ENCODE measurements at places on chromosomes 13 and 19.
A peak's percentile ranks its signal among the peaks of the same experiment; 100 is the strongest.

- no peak for DNase-seq
Measured at GRCh38 chr13:111382411-111382810, 62.0 kb downstream of the TEX29 start.

GRCh38 chr13:44808185-44808584, 181.1 kb downstream of the NUFIP1 start:
- DNase-seq = no peak

GRCh38 chr13:36606060-36606459, 67.8 kb upstream of the SERTM1 start:
- no peak for DNase-seq

DNA sequence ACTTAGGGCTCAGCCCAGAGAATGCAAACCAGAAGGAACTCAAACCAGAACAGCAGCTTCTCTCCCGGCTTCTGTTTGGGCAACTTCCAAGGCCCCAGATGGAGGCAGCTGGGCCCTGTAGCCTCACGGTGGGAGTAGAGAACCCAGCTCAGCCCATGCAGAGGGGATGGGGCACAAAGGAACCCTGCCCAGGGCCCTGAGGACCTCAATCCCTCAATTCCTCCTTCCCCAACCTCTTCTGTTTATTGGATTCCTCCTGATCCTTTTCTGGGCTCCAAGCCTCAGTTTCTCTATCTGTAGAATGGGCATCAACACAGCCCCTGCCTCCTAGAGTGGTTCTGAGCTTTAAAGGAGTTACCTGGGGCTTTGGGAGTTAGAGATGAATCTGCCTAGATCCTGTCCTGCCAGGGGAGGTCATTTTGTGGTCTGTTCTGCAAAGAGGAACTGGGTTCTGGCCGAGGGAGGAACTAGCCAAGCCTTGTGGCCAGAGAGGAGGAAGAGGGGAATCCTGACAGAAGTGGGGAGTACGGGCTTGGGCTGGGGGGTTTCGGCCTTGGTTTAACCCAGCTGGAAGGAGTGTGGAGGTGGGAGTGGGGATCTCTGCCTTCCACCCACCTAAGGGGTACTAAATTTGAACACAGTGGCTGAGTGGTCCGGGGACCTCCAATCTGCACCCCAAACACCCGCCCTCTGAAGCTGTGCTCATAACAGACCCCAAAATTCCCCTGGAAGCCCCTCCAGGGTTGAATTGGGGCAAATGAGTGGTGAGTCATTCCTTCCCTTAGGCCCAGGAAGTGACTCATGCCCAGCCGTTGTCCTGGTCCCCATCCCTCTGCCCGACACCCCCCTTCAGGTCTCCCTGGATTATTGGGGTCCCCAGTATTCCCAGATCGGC, 2.7 kb downstream of the ADGRE5 start:
- no peak for DNase-seq

DNA sequence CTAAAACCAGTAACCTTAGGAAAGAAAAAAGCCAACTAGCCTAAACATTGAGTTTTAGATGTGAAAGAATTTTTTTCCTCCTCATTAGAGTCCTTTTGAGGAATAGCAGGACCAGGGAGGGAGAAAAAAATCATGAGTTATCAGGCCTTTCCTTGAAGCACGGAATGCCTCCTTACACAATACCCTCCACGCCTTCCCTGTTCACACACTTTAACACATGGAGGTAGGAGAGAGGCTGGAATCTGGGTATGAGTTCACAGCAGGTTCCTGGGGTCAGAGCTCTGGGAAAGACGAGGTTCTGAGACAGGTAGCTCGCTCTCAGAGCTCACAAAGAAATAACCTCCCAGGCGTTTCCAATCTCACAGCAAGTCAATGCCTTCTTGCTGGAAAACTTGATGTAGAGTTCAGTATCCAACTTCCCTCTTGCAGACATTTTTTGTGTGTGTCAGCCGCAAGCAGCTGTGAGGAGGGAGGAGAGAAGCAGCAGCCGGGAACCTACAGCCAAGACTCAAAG, 716 bp downstream of the ZNF573 start:
- DNase-seq = no peak

DNA sequence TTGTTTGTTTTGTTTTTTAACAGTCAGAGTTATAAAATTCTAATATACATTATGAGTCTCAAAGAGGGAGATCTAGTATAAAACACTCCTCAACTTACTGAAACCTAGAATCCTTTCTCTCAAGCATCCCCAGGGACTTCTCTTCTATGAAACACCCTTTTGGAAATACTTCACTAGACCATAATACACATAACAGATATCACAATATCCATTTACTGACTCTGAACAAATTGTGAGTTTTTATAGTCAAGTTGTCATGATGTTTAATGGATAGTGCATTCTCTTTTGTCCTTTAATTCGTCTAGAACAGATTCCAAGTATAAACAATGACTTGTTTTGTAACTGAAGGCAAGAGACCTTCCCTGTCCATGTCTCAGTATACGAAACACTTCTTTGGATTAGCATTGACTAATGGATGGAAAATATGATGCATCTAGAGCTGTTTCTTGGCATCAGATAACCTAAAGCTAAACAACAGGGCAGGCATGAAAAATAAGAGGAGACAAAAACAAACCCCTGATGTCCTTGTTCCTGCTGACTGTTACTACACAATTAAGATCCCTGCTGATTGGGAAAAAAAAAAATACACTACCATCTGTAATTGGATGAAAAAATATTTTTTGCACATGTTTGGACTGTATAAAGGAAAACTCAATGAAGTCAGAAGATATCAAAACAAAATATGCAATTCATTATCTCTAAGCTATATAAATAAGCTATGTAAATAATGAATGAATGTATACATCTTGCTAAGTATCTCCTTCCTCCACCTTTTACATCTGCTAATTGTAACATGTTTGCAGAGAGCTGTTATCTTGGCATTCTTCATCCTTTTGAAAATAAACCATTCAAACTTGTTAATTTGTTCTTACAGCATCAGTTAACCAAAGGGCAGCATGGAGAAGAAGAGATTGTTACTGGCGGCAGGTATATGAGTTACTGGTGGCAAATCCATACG, 214.2 kb downstream of the LACC1 start:
- DNase-seq = no peak

- DNase-seq = no peak
Measured at GRCh38 chr13:27379694-27380641, 44.5 kb upstream of the GTF3A start.

- no peak for DNase-seq
Measured at GRCh38 chr13:32297206-32297605, 18.0 kb downstream of the ZAR1L start.

DNA sequence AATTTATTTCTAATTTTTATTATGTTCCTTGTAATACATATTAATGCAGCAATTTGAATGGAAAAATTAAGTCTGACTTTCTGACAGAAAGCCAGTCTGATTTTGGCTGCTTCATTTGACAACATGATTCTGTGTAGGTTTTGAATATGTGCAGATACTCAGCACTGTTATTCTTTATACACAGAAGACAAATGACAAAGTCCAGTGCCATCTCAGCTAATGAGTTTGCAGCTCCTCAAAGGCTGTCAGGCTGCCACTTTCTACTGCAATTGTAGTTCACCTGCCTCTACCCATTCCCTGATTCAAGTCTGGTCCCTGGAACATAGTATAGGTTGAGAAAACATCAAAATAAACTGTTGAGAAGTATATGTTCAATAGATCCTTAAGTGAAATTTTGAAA, 2.9 kb upstream of the CHAMP1 start:
- DNase-seq = no peak

- DNase-seq = no peak
Measured at GRCh38 chr19:39083983-39084731, at the start of gene ACP7. Gene ACP7, plus strand, starts transcription at chr19:39084368. Its CDS starts 902 bp downstream, at chr19:39085270.

DNA sequence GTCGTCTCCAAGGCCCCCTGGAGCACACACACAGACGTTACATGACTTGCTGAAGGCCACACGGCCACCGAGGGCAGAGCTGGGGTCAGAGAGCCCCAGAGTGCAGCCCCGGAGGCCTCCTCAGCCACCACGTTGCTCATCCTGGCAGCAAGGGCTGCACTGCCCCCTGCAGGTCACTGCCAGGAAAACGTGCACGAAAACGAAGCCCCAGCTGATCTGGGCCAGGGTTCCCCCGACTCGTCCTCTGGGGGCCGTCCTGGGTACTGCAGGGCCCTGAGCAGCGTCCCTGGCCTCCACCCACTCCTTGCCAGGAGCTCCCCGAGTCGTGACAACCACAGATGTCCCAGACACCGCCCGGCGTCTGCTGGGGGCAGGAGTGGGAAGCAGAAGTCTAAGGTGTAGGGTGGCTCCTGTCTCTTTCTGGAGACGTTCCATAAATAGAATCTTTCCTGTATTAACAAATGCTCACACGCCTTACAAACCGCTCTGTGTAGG, 3.4 kb downstream of the TPGS1 start:
- DNase-seq = peak; percentile 69

DNA sequence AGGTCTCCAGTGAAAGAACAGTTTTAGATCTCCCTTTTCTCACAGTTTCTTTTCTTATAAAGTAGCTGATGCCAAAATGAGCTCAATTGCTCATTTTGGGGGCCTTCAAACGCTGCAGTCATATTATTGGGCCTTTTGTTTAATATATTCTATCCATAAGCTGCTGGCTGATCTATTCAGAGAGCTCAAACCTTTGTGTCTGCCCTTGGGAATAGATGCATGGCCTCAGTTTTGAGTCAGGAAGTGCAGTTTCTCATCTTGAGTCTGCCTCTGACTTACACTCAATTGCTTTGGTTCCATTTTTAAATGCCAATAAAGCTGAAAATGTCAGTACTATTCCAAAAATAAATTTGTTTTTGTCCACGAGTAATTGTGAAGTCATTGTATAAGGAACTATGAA, 468.9 kb downstream of the KLF12 start:
- no peak for DNase-seq

DNA sequence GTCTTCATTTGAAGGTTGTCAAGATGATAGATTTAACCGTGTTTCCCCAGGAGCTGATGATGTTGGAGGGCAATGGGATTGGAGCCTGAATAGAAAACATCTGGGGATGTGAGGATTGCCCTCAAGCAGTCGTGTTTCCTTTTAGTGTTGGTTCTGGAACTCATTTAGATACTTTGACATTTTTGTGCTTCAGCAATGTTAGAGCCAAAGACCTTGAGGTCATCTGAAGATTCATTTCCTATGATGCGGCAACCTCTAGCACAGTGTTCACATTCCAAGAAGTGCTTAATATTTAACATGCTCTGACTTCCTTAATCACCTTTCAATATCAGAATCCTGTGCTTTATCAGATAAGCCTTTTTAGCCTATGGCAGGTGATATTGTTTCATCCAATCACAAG, 82.7 kb downstream of the SLC10A2 start:
- no peak for DNase-seq

- DNase-seq = no peak
Measured at GRCh38 chr19:35380450-35381124, 9.7 kb downstream of the GPR42 start.

DNA sequence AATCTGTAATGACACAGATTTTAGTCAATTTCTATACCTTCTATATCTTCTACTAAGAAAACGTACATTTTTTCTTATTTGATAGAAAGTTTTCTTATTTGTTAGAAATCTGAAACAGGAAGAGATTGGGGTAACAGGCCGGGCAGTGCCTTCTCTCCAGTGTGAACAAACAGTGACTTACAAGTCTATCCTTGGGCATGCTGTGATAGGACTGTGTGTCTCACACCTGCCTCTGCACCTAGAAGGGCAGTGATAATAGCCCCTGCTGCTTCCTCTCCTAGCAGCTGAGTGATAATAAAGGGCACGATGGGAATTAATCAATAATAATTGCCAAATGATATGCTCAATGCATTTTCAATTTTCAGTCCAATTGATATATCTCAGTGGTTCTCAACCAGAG, 1.4 kb downstream of the TMEM272 start:
- no peak for DNase-seq

- no peak for DNase-seq
Measured at GRCh38 chr19:18719541-18719940, 36.1 kb downstream of the CRTC1 start.

GRCh38 chr19:8585894-8586750, 8.9 kb upstream of the MYO1F start:
- DNase-seq = no peak

GRCh38 chr13:102466610-102467190, 64.9 kb upstream of the FGF14 start:
- no peak for DNase-seq

- DNase-seq = no peak
Measured at GRCh38 chr19:5537870-5538269, 29.9 kb downstream of the TINCR start.

DNA sequence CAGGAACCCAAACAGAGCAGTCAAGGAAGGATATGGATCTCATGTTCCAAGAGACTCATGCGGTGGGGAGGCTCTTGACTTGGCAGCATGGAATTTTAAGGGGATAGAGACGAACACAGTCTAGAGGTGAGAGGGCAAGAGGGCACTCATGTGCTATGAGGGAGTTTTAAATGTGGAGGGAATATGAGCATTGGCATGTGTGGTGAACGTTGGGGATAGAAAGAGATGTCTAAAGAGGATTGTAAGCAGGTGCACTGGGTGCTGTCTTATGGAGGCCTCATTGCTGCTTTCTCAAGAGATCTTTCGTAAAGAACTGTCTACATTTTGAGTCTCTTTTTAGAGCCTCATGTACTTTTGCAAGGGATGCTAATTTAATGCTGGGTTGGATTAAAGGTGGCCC, 600.3 kb upstream of the GPC6 start:
- no peak for DNase-seq

- DNase-seq = no peak
Measured at GRCh38 chr13:36919833-36920615, at the start of gene SMAD9. Gene SMAD9, minus strand, starts transcription at chr13:36920238. Its CDS starts 40,549 bp downstream, at chr13:36879689.

GRCh38 chr13:114152831-114153371, 20.5 kb upstream of the RASA3 start:
- peak; percentile 21 for DNase-seq

DNA sequence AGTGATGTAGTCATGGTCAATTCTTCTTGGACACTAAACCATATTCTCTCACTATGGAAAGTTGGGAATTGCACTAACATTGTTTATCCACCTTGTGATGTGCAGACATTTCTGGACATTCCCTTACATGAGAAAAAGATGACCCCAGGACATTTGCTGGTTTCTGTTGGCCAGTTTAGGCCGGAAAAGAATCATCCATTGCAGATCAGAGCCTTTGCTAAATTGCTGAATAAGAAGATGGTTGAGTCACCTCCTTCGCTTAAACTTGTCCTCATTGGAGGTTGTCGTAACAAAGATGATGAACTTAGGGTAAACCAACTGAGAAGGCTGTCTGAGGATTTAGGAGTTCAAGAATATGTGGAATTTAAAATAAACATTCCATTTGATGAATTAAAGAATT, at the start of gene UTP14C:
TSS of gene UTP14C (plus strand) at position 211 of the 400 bp plus-strand sequence. CDS start 4,114 bp downstream, outside the sequence.
- DNase-seq = no peak

DNA sequence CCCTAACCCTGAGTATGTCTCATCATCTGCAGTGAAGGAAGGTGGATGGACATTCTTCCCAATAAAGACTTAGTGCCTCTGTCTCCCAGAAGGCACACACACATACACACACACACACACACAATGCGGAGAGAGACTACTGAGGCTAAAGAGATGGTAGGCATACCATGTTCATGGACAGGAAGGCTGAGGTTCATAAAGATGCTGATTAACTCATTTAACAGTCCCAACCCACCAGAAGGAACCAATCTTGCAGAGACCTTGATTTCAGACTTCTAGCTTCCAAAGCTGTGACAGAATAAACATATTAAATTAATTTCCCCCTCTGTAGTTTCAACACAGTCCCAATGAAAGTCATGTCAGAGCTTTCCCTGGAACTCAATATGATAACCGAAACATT, 33.1 kb downstream of the ARRDC2 start:
- DNase-seq = no peak

Measured in putamen (tissue), 1 donor.